ENCODE measurements at places on chromosomes 7 and 10.
A peak's percentile ranks its signal among the peaks of the same experiment; 100 is the strongest.

DNA sequence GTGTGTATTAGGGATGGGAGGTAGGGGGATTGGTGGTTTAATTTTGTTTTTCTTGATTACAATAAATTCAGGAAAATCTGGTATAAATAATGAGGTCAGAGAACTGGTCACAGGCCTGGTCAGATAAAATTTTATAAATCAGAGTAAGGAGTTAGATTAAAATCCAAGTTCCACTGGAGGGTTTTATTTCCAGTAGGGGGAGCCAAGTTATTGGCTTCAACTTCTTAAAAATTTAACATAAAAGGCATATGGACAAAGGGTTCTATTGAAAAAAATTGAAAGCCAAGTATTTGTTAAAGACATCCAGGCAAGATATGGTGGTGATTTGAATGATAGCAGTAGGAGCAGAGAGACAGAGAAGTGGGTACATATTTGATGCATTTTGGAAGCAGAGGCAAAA, 763.3 kb downstream of the SORCS1 start:
- no peak for DNase-seq

GRCh38 chr7:83439026-83439425, 209.9 kb downstream of the SEMA3E start:
- no peak for DNase-seq

GRCh38 chr10:130579913-130580312, 443.7 kb downstream of the GLRX3 start:
- DNase-seq: no peak

- DNase-seq: no peak
These were observed 91.8 kb upstream of the KMT2C start for GRCh38 chr7:152527610-152528032.

- DNase-seq: no peak
These were observed 20.0 kb upstream of the IFIT2 start for GRCh38 chr10:89281606-89282395.

GRCh38 chr7:38339953-38340819, 66.8 kb upstream of the TARP start:
- DNase-seq: no peak

GRCh38 chr10:49187950-49188761, at the start of gene TMEM273:
TSS of gene TMEM273 (minus strand) at chr10:49188391. CDS start at chr10:49188336, 55 bp downstream.
- peak; percentile 72 for DNase-seq

DNA sequence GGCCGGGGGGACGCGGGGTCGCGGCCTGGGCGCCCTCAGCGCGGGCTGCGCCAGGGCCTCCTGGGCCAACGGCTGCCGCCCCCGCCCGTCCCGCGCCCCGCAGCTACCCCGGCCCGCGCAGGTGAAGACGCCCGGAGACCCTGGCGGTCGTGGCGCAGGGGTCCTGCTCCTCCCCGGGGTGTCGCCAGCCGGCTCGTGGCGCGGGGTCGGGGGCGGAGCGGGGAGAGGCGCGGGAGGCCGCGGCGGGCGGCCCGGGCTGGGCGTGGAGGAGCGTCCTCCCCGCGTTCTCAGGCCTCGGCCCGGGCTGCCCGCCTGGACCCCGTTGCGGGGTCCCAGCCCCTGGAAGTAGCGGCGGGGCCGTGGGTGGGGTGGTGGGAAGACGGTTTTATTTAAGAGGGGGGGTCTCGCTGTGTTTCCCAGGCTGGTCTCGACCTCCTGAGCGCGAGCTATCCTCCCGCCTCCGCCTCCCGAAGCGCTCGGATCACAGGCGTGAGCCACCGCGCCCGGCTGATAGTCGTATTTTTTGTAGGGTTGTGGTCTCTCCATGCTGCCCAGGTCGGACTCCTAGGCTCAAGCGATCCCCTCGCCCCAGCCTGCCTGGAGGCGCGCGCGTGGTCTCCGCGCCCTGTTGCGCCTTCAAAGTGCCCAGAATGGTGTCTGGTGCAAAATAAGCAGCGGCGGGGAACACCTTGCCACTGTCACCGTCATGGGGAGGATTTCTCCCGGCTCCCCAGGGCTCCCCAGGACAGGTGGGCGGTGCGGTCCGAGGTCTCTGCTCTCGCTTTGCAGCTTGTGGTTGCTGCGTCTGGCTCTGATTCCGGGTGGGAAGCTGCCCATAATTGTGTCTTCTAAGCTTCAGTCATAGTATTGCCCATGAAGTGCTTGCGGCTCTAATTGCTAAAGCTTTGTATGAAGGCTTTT, 15.3 kb upstream of the SUN1 start:
- DNase-seq: no peak

DNA sequence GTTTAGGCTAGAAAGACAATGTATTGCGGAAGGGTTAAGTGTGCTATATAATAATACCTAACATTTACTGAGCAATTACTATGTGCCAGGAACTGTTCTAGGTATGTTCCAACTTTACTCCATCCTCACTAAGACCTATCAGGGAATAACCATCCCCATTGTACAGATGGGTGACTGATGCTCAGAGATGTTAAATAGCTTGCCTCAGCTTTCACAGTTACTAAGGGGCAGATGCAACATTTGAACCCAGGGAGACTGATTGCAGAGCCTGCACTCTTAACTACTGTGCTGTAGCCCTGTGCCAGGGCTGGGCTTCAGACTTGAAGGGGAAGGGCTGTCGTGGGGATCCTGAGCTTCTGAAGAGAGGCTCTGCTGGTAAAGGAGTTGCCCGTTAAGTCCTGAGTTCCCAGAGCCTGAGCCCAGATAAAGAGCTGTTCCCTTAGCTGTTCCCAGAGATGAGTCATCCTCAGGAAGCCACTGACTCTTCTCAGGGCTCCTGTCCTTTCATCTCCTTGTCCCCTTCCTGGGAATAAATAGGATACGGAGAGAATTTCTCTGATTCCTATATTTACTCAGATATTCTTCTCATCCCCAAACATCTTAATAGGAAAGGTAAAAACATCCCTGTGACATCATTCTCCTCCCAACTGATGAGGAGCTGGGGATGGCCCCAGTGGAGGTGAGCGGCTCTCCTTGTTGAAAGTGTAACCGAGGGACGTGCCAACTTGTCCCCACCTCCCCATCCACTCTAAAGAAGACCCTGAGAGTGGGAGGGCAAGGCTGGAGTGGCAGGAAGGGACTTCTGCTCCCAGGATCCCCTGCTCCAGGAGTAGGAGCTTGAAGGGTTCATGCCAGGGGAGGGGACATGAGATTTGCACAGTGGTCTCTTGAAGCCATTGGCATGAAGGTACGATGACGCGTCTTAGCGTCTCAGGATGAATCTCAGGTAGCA, 28.0 kb upstream of the HABP2 start:
- no peak for DNase-seq

- DNase-seq: peak; percentile 29
These were observed 21.1 kb upstream of the FOXI2 start for GRCh38 chr10:127715782-127716378.

DNA sequence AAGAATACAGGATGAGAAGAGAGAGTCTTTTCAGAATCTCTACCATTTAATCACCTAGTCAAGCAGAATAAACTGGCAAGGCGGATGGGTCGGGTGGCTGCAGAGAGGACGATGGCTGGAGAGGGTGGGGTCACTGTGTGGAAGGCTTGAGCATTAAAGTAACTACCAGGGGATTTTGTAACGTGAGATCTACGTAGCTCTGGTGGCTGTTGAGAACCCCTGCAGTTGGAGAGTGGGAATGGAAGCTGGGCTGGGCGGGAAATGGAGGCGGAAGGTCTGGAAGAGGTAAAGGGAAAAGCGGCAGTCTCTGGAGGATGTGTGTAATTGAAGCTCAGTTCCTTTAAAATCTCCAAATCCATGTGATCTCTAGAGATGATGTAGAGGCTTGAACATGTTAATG, 135.0 kb downstream of the GATA3 start:
- no peak for DNase-seq

- DNase-seq: peak; percentile 14
These were observed 24.3 kb downstream of the PDZD8 start for GRCh38 chr10:117350909-117351308.

GRCh38 chr7:116621649-116622048, 50.3 kb upstream of the MET start:
- DNase-seq: no peak

DNA sequence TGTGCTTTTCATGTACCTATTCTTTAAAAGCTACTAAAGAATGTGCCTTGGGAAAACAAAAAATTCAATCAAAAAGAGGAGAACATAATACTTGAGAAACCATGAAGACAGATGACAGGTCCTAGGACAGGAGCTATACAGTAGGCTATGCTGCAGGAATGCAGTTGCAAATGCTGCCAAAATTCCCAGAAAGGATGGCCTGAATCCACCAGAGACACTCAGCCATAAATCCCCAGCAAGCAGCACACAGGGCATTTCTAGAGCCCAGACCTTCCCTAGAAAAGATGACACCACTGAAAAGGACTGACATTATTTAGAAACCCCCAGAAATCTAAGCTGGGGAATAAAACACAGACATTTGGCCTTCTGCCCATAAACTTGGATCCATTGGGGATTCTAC, 237.3 kb downstream of the C7orf25 start:
- no peak for DNase-seq

DNA sequence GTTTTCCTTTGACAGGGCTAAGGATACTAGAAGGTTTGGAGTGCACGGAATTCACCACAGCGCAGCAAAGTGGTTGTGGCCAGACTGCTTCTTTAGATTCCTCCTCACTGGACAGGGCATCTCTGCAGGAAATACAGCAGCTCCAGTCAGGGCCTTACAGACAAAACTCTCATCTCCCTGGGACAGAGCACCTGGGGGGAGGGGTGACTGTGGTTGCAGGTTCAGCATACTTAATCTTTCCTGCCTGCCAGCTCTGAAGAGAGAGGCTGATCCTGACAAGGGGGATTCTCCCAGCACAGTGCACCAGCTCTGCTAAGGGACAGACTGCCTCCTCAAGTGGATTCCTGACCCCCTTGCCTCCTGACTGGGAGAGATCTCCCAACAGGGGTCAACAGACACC, 1257.9 kb downstream of the NXPH1 start:
- no peak for DNase-seq

DNA sequence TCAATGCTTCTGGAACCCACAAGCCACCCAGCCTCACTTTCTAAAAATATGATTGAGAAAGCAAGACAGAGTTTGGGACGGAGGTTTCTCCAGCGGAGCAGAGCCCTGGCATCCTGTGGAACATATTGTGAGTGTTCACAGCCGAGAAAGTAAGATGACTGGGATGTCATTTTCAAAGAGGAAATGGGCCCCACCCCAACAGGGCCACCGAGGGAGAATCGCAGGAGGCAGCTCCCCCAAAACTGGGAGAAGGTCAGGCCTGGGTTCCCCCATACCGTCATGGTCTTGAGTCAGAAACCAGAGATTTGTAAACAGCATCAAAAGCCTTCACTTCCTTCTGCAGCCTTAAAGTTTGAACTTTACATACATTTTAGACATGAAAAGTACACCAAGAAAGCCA, 560.0 kb downstream of the PTPRN2 start:
- DNase-seq: no peak

GRCh38 chr10:33390046-33390445, 55.6 kb upstream of the NRP1 start:
- DNase-seq: no peak

GRCh38 chr7:147196481-147196880, 1079.9 kb downstream of the CNTNAP2 start:
- no peak for DNase-seq

DNA sequence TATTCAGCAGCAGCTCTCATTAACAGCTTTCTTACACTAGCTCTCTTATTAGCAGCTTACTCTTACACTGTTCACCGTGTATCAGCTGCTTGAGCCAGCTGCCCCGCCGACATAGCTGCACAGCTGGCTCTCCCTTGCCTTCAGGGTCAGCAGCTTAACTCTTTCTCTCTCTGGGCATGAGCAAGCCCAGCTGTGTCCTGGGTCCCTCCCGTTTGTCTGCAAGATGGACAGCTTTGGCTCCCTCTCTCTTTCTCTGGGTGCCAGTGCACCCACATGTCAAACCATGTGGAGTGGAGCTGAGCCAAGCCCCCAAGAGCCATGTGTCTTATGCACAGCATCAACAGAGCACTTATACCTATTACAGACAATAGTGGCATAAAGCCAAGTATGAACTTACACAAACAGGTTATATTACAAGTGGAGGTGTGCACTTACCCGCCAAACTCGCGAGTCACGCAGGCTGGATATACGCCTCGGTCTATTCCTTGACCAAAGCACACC, 35.7 kb upstream of the MTPAP start:
- DNase-seq: no peak

- peak; percentile 71 for DNase-seq
These were observed 84.3 kb upstream of the PHF14 start for GRCh38 chr7:10889266-10889898.

Measured in GM10248 (cell line).